Spinal cord (tissue), 10 donors: ENCODE measurements at places on chromosomes 6 and 20. TPM values are rescaled to one million over a fixed set of nuclear protein-coding genes. Genes with fewer than 3 reads are reported as not detected.

Gene MAN1A1
- 11.7 TPM for polyA plus RNA-seq

Gene MTFR2
- 1.4 TPM for polyA plus RNA-seq

Gene GATA5
- 0.13 TPM for polyA plus RNA-seq

Gene RNF182
- polyA plus RNA-seq, result 37.2 TPM

Gene TMC2
- 3.5 TPM for polyA plus RNA-seq

Gene DPM1
- polyA plus RNA-seq, result 40.5 TPM

Gene SYCP2L
- polyA plus RNA-seq, result 4.8 TPM

Gene CPNE5
- polyA plus RNA-seq, result 88.4 TPM

Gene CCM2L
- polyA plus RNA-seq, result 6.8 TPM

Gene TAAR2
- not detected for polyA plus RNA-seq

Gene ERVFRD-1
- polyA plus RNA-seq, result not detected

Gene THBS2
- polyA plus RNA-seq, result 45.6 TPM

Gene MOG
- polyA plus RNA-seq, result 223 TPM

Gene DDX43
- 0.65 TPM for polyA plus RNA-seq

Gene PI3
- polyA plus RNA-seq, result not detected

Gene CD83
- 26.5 TPM for polyA plus RNA-seq

Gene HTR1B
- polyA plus RNA-seq, result 4.0 TPM

Gene MKKS
- polyA plus RNA-seq, result 41.6 TPM

Gene ARMH2
- polyA plus RNA-seq, result 0.53 TPM

Gene SLC35D3
- polyA plus RNA-seq, result 0.71 TPM

Gene THBD
- polyA plus RNA-seq, result 7.2 TPM

Gene SLC22A16
- polyA plus RNA-seq, result 0.63 TPM
